ENCODE measurements at places on chromosomes 12 and 14.

DNA sequence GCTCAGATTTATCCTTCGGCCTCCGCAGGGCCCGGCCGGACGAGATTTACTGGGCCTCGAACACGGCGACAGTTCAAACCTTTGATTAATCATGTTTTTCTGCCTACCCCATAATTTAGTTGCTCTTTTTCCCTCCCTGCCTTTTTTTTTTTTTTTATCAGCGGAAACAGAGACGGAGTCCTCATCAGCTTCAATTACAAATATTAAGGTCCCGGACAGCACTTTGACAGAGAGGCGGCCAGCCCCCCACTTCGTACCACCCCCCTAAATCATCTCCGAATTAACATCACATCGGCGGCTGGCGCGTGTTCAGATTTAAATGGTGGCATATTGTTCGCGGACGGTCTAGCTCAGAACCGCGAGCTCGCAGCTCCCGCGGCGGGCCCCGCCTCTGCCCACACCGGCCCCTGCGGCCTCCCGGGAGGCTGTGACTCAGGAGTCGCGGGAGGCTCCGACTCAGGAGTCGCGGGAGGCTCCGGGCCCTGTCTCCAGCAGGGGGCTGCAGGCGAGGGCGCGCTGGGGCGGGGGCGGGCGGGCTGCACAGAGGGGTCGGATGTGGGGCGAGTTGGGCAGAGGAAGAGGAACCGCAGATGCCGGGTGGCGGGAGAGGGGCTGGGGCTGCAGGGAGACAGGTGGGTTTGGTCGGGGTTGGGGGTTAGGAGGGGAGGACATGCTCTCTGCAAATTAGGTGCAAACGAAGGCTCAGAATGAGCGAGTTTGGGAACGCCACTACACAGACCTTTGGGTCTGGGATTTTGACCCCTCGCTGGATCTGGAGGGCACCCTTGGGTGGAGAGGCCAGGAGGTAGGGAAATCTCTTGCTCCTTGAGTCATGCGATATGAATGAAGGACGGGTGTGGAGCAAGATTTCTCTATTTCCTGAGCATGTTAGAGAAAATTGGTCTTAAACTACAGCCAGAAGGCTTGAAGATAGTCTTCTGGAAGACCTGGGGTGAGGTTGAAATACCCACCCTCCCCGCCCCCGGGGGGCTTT lies 19.6 kb upstream of the ATP5MC2 start:
- no peak for DNase-seq

GRCh38 chr14:53790731-53791500 lies 165.7 kb downstream of the BMP4 start:
- no peak for DNase-seq

DNA sequence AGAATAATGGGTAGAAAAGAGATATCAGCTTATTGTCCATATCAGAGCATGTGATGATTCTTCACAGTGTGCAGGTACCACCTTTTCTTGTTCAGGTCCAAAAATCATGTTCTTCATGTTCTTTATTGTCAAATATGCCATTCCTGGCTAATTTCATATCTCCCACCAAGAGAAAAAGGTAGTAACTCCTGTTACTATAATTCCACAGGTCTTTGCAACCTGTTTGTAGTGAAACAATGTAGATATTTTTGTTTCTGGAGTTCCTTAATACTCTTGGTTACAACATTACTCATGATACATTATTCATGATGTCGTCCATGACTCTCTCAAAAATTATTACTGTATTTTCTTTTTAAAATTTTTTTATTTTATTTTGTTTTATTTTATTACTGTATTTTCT lies 11.3 kb upstream of the TMBIM6 start:
- no peak for DNase-seq

DNA sequence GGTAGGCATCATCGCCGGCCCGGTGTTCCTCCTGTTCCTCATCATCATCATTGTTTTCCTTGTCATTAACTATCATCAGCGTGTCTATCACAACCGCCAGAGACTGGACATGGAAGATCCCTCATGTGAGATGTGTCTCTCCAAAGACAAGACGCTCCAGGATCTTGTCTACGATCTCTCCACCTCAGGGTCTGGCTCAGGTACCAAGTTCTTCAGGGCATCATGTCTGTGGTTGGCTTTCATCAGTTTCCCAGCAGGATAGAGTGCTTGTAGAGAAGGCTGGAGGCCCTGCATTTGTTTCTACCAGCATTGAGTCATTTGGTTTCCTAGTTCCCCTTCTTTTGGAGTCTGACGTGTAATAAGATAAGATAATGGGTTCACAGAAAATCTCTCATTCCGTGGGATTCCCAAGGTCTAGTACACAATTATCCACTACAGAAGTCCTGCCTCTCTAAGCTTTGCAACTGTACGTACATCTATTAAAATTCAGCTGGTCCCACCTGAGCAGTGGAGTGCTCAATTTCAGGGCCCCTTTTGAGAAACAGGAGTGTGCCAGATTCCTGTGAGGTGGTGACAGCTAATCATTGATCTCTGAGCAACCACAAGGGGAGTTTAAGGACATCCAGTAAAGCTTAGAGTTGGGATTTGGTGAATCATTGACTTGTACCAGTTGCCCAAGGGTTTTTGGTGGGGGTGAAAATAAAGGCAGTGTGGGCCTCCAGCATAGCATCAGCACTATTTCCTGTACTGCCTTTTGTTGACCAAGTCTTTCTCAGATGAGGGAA lies 25.1 kb downstream of the ACVR1B start:
- no peak for DNase-seq

GRCh38 chr12:102847131-102847530 lies 69.9 kb downstream of the PAH start:
- no peak for DNase-seq

- no peak for DNase-seq
These were observed 5.3 kb downstream of the ACIN1 start for GRCh38 chr14:23089498-23090253.

DNA sequence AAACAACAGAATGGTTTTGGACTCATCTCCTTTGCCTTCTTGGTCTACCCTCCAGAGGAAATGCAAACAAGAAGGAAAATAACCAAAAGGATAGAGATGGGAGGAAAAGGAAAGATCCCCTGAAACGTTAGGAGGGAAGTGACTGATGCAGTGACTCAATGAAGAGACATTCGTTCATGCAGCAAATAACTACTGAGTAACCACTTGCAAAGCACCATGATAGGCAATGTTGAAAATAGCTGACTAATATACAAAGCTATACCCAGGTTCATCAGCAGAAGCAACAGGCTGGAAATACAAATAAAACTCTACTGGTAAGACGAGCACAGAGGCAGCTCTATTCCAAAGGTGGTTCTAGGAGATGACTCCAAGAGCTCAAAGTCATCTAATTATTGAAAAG lies 41.8 kb downstream of the R3HDM2 start:
- no peak for DNase-seq

GRCh38 chr12:49825360-49825970 lies 2.7 kb downstream of the NCKAP5L start:
- DNase-seq = peak; percentile 46

DNA sequence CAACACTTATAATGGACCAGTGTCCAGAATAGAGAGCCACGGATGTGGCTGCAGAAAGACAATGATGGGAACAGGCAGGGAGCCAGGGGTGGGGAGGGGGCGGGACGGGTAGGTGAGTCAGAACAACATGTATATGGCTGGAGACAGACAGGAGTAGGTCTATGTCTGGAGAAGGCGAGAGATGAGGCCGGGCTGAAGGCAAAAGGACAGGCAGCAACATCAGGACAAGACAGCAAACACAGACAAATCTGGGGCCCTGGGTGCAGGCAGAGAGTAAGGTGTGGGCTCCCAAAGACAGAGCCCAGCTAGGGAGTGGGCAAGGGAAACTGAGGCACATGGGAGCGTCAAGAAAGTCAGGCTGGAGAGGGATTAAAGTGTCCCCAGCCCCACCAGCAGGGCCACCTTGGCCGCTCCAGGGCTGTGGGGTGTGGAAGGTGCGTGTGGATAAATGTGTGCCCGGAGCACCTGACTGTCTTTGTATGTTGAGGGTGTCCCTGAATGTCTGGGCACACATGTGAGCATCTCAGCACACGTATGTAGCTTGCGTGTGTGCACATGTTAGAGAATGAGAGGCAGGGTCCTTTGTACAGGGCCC lies 44.1 kb downstream of the FAM222A start:
- peak; percentile 25 for DNase-seq

DNA sequence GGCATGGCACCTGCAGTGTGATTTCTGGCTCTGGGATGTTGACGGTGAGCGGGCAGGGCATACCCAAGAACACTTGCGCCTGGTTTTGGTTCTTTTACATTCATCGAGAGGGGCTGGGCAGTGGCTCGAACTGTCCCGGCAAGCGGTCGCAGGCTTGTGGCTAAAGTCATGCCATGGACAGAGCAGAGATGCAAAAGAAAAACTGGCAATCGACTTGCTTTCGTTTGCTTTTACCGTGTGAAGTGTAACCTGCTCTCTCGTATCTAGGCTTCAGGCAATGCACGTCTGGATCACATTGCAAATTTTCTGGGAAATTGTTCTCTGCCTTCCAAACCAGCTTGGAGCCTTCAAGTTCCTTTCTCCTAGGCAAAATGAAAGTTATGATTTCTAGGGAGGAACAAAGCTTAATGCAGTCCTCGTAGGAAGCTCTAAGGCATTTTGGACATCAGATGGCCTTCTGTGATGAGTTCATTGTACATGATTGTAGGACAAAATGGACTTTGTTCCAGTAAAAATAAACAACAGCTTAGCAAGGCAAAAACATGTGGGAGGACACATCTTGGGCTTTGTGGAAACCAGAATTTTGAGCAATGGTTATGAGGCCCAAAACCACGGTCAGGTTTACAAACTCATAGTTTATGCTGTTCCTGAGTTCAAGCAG lies 18.3 kb downstream of the ADGRD1 start:
- no peak for DNase-seq
